ENCODE measurements at places on chromosomes 3 and 15. TPM values are rescaled to one million over a fixed set of nuclear protein-coding genes. Genes with fewer than 3 reads are reported as not detected.

Gene IGF1R
- 40.4 TPM for total RNA-seq

DNA sequence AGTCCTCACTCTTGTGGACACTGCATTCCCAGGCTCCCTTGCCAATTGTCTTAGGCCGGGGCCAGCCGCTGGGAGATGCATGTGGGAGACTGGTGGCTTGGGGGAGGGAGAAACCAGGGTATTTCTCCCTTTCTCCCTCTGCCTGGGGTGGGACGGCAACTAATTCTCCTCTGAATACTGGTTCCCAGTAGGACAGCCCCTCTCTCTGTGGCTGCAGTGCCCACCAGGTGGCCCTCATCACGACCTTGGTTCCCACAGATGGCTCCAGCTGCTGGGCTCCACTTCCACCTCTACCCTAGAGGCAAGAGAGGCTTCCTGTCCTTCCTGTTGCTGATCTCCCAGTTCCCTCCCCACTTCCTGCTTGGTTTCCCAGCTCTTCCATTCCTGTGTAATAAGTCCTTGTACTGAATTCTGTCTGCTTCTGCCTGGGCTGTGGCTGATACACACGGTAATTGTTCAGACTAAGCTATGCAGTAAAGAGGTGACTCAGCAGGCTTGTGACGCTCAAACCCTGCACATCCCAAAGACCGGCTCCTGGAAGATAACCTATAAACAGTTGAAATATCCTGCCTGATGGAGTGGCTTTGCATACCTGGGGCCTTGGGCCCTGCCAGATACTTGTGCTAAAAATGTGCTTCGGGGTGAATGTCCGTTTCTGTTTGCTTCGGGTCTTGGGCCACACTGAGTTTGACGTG lies 20.4 kb upstream of the COPG1 start:
- H3K27ac ChIP-seq = no peak overlapping the region
- peaks cover 10% of the 10 kb centered on the region for H3K4me1 ChIP-seq
- H3K4me3 ChIP-seq = no peak overlapping the region
- DNase-seq = no peak
- no peaks in the 10 kb centered on the region for H3K27me3 ChIP-seq

DNA sequence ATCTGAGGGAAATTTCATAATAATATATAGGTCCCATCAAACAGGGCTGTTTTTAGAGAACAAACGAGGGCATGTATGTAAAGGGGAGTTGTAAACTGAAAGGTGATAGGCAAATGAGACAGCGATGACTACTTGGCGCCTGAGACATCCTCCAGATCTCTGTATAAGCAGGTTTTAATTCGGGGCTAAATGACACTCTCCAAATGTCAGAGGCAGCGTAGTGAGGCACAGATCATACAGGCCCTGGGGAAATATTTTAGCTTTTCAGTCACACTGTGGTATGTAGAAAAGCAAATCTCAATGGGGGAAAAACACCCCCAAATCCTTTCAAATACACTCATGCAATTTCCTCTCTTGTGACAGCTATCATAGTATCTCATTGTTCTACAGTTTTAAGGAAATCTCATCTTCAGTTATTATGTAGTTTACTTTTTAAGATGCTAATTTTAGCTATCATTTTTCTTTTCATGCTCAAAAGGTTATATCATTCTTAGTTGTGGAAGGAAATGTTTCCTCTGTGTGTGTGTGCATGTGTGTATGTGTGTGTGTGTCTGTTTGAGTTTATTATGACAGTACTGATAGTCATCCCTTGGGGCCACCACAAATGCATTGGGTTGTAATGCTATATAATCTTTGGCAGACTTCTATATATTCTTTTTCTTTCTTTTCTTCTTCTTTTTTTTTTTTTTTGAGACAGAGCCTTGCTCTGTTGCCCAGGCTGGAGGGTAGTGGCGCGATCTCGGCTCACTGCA lies 1.1 kb downstream of the TPRG1 start:
- DNase-seq = no peak
- H3K4me1 ChIP-seq = no peaks in the 10 kb centered on the region
- no peak overlapping the region for H3K4me3 ChIP-seq
- no peaks in the 10 kb centered on the region for H3K36me3 ChIP-seq
- H3K27me3 ChIP-seq = no peaks in the 10 kb centered on the region

- H3K4me1 ChIP-seq = peaks cover 9% of the 10 kb centered on the region
- H3K4me3 ChIP-seq = no peak overlapping the region
- no peak for DNase-seq
- H3K27me3 ChIP-seq = peaks cover 12% of the 10 kb centered on the region
These were observed 9.2 kb upstream of the VIPR1 start for GRCh38 chr3:42493126-42493797.

GRCh38 chr15:62726461-62726860 lies 316.1 kb upstream of the TPM1 start:
- H3K27ac ChIP-seq = no peak overlapping the region
- peaks cover 5% of the 10 kb centered on the region for H3K36me3 ChIP-seq
- H3K27me3 ChIP-seq = no peaks in the 10 kb centered on the region
- H3K4me3 ChIP-seq = no peak overlapping the region
- DNase-seq = no peak

GRCh38 chr15:51121631-51122225 lies 27.0 kb upstream of the TNFAIP8L3 start:
- no peaks in the 10 kb centered on the region for H3K36me3 ChIP-seq
- H3K27ac ChIP-seq = no peak overlapping the region
- no peaks in the 10 kb centered on the region for H3K27me3 ChIP-seq
- DNase-seq = no peak
- no peaks in the 10 kb centered on the region for H3K4me1 ChIP-seq
- H3K4me3 ChIP-seq = no peak overlapping the region

- no peak for DNase-seq
- H3K36me3 ChIP-seq = no peaks in the 10 kb centered on the region
- H3K27ac ChIP-seq = no peak overlapping the region
- H3K27me3 ChIP-seq = no peaks in the 10 kb centered on the region
These were observed 27.6 kb downstream of the ACP3 start for GRCh38 chr3:132344666-132345280.

DNA sequence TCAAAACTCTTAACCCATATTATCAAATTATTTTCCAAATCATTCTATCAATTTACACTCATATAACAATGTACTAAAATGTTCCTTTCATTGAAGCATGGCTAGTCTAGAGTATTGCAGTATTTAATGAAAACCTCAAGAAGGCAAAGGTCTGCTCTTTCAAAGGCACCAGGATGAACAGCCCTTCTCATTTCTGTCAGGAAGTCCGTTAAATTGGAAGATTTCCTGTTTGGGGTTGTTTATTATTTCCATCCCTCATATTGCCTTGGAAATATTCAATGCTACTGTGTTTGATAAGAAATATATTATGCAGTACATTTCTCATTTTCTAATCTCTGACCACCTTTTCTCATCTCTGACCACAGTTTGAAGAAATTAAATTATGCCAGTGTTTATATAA lies 25.1 kb downstream of the ACKR4 start:
- H3K4me1 ChIP-seq = no peaks in the 10 kb centered on the region
- H3K36me3 ChIP-seq = peaks cover 9% of the 10 kb centered on the region
- H3K4me3 ChIP-seq = no peak overlapping the region
- no peak overlapping the region for H3K27ac ChIP-seq
- H3K27me3 ChIP-seq = no peaks in the 10 kb centered on the region
- no peak for DNase-seq

- peak; percentile 72 for DNase-seq
- H3K27me3 ChIP-seq = no peaks in the 10 kb centered on the region
- H3K4me1 ChIP-seq = peaks cover 36% of the 10 kb centered on the region
- no peak overlapping the region for H3K27ac ChIP-seq
These were observed 62.5 kb downstream of the FAM43A start for GRCh38 chr3:194748225-194748624.

DNA sequence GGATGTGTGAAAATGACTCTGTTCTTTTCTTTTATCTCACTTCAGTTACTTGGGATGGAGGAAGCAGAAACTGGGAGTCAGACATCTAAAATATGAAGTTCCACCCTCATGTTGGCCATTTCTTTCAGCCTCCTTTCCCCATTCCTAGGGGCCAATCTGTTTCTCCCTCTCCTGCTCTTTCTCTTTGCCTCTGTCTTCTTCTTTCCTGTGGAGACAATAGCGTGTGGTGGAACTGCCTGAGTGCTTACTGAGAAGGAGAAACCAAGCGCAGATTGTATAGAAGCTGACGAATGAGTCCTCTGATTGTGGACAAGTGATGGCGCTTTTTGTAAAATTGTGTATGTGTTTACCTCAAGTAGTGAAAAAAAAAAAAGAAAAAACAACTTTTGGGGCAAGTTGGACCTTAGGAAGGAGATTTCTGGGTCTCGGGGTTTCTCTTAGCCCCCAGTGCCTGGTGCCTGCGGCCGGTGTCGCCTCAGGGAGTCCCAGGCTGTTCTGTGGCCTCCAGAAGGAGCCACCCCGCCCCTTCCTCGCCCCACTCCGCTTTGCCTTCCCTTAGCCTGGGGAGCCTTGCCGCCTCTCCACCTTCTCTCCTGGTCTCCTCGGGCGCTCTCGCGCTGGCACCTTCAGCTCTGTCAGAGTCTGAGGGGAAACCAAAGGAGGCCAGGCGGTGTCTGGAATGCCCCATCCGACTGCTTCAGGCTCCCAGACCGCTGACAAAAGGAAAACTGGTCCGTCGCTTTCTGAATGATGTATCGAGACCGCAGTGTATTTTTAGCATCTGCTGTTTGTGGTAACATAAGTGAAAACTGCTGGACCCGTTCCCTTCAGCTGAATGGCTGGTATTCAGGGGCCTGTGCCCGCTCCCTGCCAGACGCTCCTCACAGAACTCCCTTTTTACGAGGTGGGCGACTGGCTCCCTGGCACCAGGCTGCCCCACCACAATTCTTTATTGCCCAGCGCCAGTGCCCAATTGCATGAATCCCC lies 30.1 kb downstream of the SCG5 start:
- no peaks in the 10 kb centered on the region for H3K27me3 ChIP-seq

DNA sequence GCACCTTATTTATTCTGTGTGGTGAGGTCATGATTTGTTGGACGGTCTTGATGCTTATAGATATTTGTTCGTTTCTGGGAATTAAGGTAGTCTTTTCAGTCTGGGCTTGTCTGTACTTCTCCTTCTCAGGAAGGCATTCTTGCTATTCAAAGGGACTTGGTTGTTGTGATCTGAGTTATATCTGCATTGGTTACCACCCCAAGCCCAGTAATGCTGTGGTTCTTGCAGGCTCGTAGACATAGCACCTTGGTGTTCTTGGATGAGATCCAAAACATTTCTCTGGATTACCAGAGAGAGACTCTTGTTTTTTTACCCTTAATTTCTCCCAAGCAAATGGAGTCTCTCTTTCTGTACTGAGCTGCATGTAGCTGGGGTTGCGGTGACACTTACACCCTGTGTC lies 128.0 kb upstream of the CBLB start:
- H3K4me1 ChIP-seq = no peaks in the 10 kb centered on the region
- H3K4me3 ChIP-seq = no peak overlapping the region
- H3K27ac ChIP-seq = no peak overlapping the region

DNA sequence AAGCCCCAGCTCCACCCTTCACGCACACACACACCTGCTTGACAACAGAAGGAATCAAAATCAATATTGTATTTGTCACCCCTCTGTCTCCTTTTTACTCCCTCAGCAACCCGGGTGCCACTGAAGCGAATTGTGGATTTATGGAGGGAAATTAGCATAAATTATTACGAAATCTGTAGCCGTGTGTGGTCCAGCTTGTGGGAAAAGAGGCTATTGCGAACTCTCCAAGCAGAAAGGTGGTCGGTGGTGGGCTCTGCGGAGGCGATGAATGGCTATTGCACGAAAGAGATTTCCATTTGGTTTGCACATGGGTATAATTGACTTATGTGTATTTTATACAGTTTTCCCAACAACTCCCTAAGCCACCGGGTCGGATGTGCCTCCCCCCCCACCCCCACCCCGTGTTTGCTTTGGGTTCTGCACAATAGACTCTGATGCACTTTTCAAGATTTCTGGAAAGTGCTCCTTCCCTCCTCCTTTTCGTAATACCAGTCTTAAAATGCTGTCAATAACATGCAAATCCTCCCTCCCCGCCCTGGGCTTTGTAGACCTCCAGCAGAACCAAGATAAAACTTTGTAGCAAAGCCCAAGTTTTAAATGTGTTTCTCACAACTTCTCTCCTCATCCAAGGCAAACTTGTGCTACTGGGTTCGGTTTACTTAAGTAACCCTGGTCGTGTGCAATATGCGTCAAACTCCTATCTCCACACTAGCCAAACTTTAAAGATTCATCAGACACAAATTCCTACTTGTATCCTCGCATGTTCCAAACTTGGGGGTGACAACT lies 3.1 kb upstream of the FOXB1 start:
- no peak overlapping the region for H3K27ac ChIP-seq
- H3K36me3 ChIP-seq = no peaks in the 10 kb centered on the region
- peak overlapping the region; percentile 69 for H3K4me3 ChIP-seq
- peak; percentile 60 for DNase-seq
- H3K27me3 ChIP-seq = peaks cover 85% of the 10 kb centered on the region

Gene KLHL40
- total RNA-seq = not detected

- H3K27me3 ChIP-seq = no peaks in the 10 kb centered on the region
- DNase-seq = no peak
- no peak overlapping the region for H3K27ac ChIP-seq
- H3K4me1 ChIP-seq = peaks cover 13% of the 10 kb centered on the region
These were observed 39.1 kb downstream of the MAGI1 start for GRCh38 chr3:65999606-66000005.

Gene ITGA11
- total RNA-seq = not detected

Gene ECE2
- total RNA-seq = 0.15 TPM

DNA sequence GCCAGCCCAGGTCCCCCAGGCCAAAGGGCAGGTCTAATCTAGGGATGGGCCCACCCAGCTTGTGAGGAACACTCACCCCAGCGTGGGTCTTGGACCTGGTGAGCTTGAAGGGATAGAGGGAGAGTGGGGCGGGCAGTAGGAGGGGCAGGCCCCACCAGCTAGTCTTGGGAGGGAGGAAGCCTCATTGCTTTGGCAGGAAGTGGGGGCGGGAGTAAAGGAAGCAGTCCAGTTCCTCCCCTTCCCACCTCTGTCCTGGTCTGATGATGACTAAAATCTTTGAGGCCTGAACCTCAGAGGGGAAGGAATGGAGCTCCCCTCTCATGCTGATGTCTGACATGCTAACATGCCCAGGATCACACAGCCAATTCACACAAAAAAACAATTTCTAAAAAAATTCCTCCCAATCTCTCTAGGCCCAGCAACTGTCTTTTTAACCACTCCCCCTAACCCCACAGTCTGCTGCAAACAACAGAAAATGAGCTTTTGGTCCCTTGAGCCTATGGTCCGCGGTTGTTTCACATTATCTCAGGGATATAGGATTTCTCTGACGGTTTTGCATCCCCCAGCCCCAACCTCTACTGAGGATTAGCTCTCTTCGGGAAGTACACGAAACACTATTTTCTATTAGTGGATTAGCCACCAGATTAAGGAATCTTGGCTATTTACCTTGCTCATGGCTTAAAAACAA lies 30.7 kb upstream of the DUSP7 start:
- DNase-seq = no peak
- no peaks in the 10 kb centered on the region for H3K27me3 ChIP-seq

Data from neural progenitor cell (in vitro differentiated cells).